Peyer's patch (tissue), 4 donors: ENCODE measurements at places on chromosomes 5 and 9. TPM values are rescaled to one million over a fixed set of nuclear protein-coding genes. Genes with fewer than 3 reads are reported as not detected.
A peak's percentile ranks its signal among the peaks of the same experiment; 100 is the strongest.

NTNG2 gene
- 9.1 TPM for total RNA-seq

RELL2 gene
- 10.9 TPM for total RNA-seq

DNA sequence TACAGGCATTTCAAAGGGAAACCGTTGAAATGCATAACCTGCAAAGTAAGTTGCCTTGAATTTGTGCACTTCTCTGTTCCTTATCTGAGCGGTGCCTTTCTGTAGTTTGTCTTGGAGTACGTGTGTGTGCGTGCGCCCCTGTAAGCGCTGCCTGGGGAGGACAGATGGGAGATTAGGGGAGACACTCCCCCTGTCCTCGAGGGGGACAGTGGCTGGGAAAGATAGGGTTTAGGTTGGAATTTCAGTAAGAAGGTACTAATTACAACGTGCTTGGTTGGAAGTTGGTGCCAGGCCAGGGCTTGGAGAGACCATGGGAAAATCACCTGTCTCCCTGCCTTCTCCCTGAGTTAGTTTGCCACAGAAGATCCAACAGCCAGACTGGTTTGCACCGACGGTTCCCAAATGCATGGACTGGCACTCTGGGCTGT, 73.2 kb downstream of the PIK3R1 start:
- peak; percentile 54 for DNase-seq
- H3K4me1 ChIP-seq, result no peaks in the 10 kb centered on the region
- no peaks in the 10 kb centered on the region for H3K27me3 ChIP-seq
- H3K4me3 ChIP-seq, result peak overlapping the region; percentile 41
- peak overlapping the region; percentile 90 for H3K27ac ChIP-seq
- peaks cover 4% of the 10 kb centered on the region for H3K36me3 ChIP-seq

RIGI gene
- total RNA-seq, result 15.3 TPM

- no peaks in the 10 kb centered on the region for H3K27me3 ChIP-seq
- peaks cover 2% of the 10 kb centered on the region for H3K4me1 ChIP-seq
- H3K27ac ChIP-seq, result no peak overlapping the region
- no peak overlapping the region for H3K4me3 ChIP-seq
- H3K36me3 ChIP-seq, result no peaks in the 10 kb centered on the region
Observed at GRCh38 chr9:22033012-22033630, 24.0 kb upstream of the CDKN2B start.

TAF11L13 gene
- not detected for total RNA-seq

DNA sequence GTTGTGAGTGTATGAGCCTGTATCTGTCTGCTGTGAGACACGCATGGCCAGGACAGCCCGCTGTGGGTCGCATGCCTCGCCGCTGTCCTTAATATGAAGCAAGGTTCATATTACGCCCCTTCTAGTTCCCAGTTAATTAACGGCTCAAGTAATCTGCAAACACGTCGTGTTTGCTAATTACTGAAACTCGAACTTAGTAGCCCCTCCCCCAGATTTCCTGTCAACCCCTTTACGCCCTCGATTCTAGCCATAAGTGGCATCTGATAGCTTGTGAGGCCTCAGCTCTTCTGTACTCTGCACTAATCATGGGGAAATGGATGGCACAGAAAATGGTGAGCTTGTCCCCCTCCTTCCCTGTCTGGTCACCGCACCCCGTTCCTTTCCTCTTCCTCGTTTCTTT, 116.9 kb upstream of the OTULINL start:
- H3K27me3 ChIP-seq, result no peaks in the 10 kb centered on the region
- no peaks in the 10 kb centered on the region for H3K4me1 ChIP-seq
- no peaks in the 10 kb centered on the region for H3K36me3 ChIP-seq
- H3K27ac ChIP-seq, result no peak overlapping the region

DNA sequence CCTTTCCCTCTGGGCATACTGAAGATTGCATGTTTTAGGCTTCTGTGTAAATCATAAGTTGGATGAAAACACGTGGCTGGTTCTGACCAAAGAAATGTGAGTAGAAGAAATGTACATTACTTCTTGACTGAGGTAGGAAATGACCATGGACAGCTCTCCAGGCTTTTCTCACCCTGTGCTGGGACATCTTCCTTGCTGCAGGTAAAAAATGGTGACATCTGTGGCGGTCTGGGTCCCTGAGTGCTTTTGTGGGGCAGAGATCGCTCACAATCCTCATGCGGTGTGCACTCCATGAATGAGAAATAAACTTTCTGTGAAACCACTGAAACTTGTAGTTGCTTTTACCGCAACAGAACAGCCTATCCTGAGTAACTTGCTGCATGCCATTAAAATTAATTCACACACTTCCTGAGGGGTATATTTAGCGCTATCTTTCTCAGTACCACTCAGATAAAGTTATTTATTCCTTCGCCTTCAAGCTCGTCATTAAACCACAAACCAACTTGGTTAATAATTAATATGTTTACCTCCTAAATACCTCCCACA, 730.4 kb downstream of the EFNA5 start:
- H3K4me3 ChIP-seq, result no peak overlapping the region
- H3K27ac ChIP-seq, result no peak overlapping the region
- no peak for DNase-seq
- no peaks in the 10 kb centered on the region for H3K36me3 ChIP-seq
- H3K27me3 ChIP-seq, result no peaks in the 10 kb centered on the region

GRCh38 chr9:13932528-13933267, 381.2 kb downstream of the NFIB start:
- no peaks in the 10 kb centered on the region for H3K4me1 ChIP-seq
- no peak overlapping the region for H3K27ac ChIP-seq
- DNase-seq, result no peak
- H3K4me3 ChIP-seq, result no peak overlapping the region

- no peaks in the 10 kb centered on the region for H3K36me3 ChIP-seq
- no peak within 1 kb of the TSS for H3K27ac ChIP-seq
- no peaks in the 10 kb centered on the region for H3K27me3 ChIP-seq
- H3K4me3 ChIP-seq, result no peak within 1 kb of the TSS
Observed at GRCh38 chr9:71121275-71122021, at the start of gene TRPM3. TRPM3 (minus strand) TSS chr9:71121621; CDS start chr9:71121354, 267 bp downstream.

- H3K27ac ChIP-seq, result no peak overlapping the region
- DNase-seq, result no peak
- no peaks in the 10 kb centered on the region for H3K36me3 ChIP-seq
Observed at GRCh38 chr5:127068493-127069214, 4.6 kb downstream of the C5orf63 start.

DNA sequence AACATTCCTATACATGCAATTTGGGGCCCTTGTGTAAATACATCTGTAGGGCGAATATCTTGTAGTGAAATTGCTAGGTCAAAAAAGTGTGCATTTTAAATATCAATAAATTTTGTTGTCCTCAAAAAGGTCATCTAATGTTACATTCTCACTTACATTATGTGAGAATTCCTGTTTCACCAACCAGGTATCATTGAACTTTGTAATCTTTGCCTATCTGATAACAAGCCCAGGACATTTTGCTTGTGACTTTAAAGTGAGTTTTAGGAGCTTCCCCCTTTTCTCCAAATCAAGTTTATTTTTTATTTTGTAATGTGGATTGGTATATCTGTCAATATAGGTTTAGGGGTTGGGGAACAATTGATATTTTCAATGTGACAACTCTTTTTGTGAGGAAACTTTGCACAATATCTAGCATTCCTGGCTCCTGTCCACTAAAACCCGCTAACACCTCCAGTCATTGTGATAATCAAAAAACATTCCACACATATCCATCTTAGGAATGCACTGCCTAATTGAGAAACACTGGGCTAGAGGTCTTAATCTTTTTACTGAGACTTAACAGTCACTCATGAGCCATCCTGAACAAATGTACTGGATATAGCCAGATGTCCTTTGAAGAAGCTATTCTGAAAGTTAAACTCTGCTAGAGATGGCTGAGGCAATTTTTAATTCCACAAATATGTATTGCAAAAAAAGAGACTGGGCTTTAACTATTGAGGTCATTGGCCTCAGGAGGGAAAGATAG, 72.5 kb upstream of the SLC1A1 start:
- no peaks in the 10 kb centered on the region for H3K27me3 ChIP-seq
- no peak for DNase-seq
- no peaks in the 10 kb centered on the region for H3K36me3 ChIP-seq
- no peak overlapping the region for H3K4me3 ChIP-seq
- no peaks in the 10 kb centered on the region for H3K4me1 ChIP-seq

FOXD4 gene
- not detected for total RNA-seq

GRCh38 chr5:104412649-104413240, 850.2 kb upstream of the NUDT12 start:
- no peaks in the 10 kb centered on the region for H3K36me3 ChIP-seq
- no peaks in the 10 kb centered on the region for H3K4me1 ChIP-seq

DNA sequence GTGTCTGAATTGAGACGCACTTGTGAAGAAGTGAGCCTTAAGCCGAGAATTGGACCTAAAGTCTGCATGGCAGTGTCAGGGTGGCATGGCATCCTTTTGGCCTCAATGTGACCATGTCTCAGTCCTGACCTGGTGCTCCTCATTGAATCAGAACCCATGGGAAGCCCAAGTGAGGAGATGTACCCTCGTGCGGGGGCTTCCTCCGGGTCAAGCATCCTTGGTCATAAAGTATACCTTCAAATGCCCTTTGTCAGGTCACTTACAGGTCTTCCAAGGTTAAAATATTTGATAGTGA, 202.2 kb downstream of the GADD45G start:
- DNase-seq, result no peak
- H3K27me3 ChIP-seq, result no peaks in the 10 kb centered on the region
- H3K27ac ChIP-seq, result no peak overlapping the region
- no peaks in the 10 kb centered on the region for H3K36me3 ChIP-seq
- H3K4me3 ChIP-seq, result no peak overlapping the region
- peaks cover 9% of the 10 kb centered on the region for H3K4me1 ChIP-seq

DNA sequence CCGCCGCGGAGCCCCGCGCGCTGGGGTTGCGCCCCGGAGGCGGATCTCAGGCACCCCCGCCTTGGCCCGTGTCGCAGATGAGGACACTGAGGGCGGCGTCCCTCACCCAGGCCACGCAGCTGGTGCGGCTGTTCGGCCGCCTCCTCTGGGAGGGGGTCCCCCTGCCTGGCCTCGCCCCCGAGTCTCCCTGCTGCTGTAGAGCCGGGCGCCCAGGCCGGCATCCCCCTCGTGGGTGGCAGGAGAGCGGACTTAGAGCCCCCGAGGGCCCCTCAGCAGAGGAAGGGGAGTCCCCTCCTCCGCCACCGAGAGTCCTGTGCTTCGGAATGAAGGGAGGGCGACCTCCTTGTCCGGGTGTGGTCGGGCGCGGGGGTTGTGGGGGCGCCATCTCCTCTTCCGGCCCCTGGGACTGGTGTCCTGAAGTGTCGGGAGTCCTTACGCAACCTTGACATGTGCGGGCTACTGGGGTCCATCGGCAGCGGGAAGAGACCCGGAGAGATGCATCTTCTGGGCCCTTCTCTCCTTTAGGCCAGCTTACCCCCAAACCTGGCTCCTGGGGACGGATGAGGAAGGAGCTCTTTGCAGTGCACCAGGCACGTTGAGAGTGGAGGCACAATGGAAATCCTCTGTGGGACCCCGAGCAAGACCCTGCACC, 11.7 kb upstream of the EXOSC2 start:
- peak; percentile 66 for DNase-seq
- no peaks in the 10 kb centered on the region for H3K36me3 ChIP-seq
- H3K27ac ChIP-seq, result peak overlapping the region; percentile 81
- peaks cover 5% of the 10 kb centered on the region for H3K4me1 ChIP-seq
- peak overlapping the region; percentile 83 for H3K4me3 ChIP-seq
